ENCODE measurements at places on chromosomes 16 and 17.

DNA sequence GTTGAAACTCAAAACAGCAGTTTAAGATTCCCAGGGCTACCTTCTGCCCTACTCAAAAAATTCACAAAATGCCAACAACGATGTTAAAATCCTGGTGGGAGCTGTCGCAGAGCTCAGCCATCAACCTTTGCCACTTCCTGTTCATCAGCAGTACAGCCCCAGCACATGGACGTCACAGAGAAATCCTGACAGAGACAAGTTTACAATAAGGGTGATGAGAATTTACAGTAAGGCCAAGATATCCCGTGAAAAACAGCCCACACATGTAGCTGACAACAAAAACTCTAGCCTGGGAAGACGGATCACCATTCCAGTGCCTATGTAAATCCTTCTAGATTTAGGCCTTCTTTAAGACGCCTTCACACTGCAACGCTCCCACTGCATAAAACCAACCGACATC is 18.8 kb downstream of the USP22 start:
- DNase-seq = no peak

DNA sequence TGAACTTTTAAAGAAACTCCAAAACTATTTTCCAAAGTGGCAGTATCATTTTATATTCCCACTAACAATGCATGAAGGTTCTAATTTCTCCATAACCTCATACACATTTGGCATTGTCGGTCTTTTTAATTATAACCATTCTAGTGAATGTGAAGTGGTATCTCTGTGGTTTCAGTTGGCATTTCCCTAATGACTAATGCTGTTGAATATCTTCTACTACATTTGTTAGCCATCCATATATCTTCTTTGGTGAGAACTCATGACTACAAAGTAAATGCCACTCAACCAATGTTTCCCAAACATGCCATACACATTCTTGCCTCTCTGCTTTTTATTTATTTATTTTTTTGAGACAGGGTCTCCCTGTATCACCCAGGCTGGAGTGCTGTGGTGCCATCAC is 31.7 kb upstream of the TAOK1 start:
- no peak for DNase-seq

- no peak for DNase-seq
Observed at GRCh38 chr17:15893658-15894024, 51.3 kb upstream of the ADORA2B start.

- DNase-seq = no peak
Observed at GRCh38 chr17:59362811-59363205, 31.4 kb downstream of the YPEL2 start.

- DNase-seq = no peak
Observed at GRCh38 chr17:38897671-38898290, 27.6 kb upstream of the LASP1NB start.

DNA sequence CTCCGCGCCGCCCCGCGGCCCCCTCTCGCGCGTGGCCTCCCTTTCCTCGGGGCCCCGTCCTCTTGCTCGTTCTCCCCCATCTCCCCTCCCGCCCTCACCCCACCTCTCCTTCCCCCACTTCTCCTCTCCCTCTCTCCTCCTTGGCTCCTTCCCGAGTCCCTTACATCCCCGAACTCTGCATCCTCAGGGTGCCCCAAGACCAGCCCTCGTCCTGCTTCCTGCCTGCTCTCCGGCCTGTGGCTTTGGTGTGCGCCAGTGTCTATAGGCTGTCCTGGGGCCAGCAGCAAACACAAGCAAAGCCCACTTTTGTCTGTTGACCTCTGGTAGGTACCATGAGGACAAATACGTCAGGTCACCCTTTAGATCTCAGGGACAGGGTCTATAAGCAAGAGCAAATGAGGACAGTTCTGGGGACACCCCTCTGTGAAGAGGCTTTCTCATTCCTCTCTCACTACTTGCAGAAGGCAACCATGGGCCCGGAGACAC is 284 bp upstream of the COPZ2 start:
- no peak for DNase-seq

DNA sequence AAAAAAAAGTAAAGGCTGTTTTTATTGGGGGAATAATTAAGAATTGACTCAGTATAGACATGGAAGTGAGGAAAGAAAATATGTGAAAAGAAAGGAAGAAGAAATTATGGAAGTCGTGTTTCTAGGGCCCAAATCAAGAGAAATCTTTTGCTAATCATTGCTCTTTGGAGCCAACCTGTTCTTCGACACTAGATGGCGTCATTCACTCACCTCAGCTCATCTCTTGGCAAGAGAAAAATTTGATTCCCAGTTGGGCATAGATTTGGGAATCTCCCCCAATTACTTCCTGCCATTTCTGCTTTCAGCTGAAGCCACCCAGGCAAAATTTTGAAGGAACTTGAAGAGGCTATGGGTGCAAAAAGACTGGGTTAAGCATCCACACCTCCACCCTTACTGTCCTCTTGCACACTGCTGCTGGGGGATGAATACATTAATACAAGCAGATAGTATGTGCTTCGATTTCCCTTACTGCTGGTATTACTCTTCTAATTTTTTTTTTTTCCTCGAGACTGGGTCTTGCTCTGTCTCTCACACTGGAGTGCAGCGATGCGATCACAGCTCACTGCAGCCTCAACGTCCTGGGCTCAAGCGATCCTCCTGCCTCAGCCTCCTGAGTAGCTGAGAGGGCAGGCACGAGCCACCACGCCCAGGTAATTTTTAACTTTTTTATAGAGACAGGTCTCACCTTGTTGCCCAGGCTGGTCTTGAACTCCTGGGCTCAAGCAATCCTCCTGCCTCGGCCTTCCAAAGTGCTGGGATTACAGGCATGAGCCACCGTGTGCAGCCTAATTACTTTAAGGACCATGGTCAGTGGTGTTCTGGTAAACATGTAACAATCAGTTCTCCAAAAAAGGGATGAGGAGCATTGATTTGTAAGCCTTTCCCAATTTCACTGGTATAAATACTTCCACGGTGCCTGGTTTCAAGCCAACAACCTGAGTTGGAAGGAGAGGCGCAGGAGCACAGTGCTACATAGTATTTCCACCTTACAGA is 13.5 kb downstream of the PSMD7 start:
- no peak for DNase-seq

DNA sequence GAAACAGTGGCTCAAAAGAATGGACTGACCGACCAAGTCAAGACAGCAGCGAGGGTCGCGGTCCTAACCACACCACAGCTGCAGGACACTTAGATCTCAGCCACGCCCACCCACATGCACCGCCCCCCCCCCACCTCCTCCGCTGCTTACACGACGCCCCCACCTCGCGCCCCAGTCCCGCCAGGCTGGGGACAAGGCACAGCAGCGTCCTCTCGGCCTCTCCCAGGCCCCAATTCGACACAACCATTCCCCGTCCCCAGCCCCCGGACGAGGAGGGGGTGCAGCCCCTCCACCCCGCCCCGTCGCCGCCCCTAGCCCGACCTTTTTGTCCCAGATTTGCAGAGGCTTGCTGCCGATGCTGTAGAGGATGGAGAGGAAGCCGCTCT is 477 bp downstream of the CFAP20 start:
- no peak for DNase-seq

- DNase-seq = peak; percentile 12
Observed at GRCh38 chr17:42311240-42312034, 23.1 kb downstream of the STAT5A start.

- DNase-seq = no peak
Observed at GRCh38 chr16:70747703-70748631, 53.0 kb downstream of the VAC14 start.

GRCh38 chr16:66647866-66648265 is 43.4 kb downstream of the CMTM3 start:
- DNase-seq = no peak

- DNase-seq = no peak
Observed at GRCh38 chr16:83923581-83924365, 24.9 kb downstream of the MLYCD start.

DNA sequence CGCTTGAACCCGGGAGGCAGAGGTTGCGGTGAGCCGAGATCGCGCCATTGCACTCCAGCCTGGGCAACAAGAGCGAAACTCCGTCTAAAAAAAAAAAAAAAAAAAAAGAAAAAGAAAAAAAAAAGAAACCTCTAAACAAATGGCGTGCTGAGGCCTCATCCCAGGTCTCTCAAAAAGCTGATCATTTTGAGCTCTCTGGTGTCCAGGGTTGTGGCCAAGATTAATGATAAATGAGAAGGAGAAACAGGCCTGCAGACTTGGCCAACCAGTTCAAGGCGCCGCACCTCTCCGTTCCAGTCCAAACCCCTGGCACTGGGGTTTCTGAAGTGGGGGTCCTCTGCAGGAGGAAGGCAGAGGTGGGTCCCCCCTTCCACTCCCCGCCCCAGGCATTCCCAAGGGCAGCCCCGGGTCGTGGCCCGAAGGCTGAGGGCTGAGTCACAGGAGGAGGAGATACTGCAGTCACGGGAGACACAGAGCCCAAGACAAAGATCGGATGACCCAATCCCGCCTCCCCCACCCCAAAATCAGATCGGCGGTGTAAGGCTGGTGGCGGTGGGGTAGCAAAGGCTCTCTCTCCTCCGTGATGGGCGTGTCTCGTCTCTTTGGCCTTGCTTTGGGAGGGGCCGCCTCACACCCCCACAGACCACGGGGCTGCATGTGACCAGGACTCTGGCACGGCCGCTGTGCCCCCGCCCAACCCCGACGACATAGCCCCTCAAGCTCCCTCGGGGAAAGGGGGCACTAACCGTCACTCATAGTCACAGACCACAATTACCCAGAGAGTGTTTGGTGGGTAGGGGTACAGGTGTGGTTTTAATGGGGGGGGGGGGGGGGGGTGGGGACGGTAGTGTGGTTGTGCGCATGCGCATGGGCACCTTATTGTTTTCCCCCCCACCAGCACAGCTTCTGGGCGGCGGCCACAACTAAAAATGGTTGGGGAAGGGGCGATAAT is 1.1 kb downstream of the VAT1 start:
- DNase-seq = peak; percentile 46

GRCh38 chr16:85520853-85521521 is 92.1 kb upstream of the GSE1 start:
- DNase-seq = no peak

- no peak for DNase-seq
Observed at GRCh38 chr17:63445065-63445464, 1.0 kb downstream of the CYB561 start.

GRCh38 chr16:83734136-83734535 is 73.6 kb upstream of the HSBP1 start:
- no peak for DNase-seq

All from caudate nucleus (tissue), 63 donors.